Activated CD4-positive, CD25-positive, alpha-beta regulatory T cell treated with anti-CD3 and anti-CD28 coated beads, Interleukin-2, amount 50 U/mL, for 16 hours (primary cell): ENCODE measurements at places on chromosomes 3 and 15.

- DNase-seq = peak; percentile 29
These were observed 131.5 kb upstream of the SATB1 start for GRCh38 chr3:18556503-18557135.

DNA sequence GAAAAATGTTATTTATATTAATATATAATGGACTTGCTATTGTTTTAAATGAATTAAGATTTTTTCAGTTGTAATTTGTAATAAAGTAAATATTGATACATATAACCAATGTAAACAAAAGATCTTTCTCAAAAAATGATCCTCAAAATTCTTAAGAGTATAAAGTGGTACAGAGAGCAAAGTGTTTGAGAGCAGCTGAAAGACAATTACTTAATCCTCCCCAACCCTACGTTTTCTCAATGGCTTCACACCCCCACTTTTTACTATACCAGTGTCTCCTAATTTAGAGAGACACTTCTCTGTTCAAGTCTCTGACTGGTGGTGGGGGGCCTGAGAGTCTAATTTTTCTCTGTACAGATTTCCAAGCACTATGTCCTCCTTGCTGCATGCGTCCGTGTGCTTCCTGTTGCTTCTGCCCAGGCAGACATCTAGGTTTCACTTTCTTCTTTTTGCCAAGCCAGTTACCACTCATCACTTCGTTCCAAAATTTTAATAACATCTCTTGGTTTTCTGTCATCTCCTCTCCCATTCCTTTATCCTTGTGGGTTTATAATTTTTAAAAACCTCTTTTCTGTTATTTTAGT is 276.3 kb upstream of the DNAJC19 start:
- DNase-seq = no peak

- DNase-seq = no peak
These were observed 20.0 kb downstream of the WNT5A start for GRCh38 chr3:55467099-55467498.

DNA sequence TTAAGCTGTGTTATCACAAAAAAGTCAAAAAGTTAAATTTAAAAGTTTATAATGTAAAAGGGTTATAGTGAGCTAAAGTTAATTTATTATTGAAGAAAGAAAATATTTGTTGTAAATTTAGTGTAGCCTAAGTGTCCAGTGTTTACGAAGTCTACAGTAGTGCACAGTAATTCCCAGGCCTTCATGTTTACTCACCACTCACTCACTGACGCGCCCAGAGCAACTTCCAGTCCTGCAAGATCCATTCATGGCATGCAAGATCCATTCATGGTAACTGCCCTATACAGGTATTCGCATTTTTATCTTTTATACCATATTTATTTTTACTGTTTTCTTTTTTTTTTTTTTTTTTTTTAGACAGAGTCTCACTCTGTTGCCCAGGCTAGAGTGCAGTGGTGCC is 69.5 kb downstream of the TPRA1 start:
- no peak for DNase-seq

GRCh38 chr15:72379856-72380430 is 4.1 kb upstream of the HEXA start:
- DNase-seq = no peak
